ENCODE measurements at places on chromosomes 4 and X. TPM values are rescaled to one million over a fixed set of nuclear protein-coding genes. Genes with fewer than 3 reads are reported as not detected.

DNA sequence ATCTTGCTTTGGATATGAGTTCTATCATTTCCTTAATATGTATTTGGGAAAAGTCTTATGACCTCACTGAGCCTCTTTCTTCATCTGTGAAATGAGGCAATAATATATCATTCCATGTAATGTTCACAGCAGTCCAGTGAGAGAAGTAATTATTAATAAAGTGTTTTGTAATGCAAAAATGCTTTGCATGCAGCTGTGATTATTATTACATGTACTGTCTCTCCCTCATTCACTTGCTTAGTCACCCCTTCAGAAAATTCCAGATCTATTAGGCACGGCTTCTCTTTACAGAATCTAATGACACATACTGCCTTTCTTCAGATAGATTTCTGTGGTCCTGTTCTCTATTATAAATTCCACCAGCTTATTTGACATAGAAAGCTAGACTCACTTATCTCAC, 53.5 kb upstream of the FGF13 start:
- H3K27me3 ChIP-seq = no peaks in the 10 kb centered on the region
- no peaks in the 10 kb centered on the region for H3K4me1 ChIP-seq
- no peak overlapping the region for H3K4me3 ChIP-seq
- DNase-seq = no peak

DNA sequence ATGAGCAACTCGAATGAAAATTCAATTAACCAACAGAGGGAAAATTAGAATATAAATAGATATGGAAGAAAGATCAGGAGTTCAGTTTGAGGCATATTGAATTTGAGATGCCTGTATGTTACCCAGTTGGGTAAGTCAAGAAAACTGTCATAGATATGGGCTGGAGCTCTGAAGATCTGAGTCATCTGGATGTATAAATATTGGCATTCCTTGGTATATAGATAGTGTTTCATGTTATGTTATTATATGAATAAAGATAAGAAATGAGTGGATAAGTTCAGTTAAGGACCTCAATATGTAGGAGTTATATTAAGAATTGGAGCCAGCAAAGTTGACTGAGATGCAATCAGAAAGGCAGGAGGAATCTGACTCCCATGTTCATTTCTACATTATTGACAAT, 543.6 kb upstream of the SMIM31 start:
- no peak for DNase-seq
- H3K4me1 ChIP-seq = no peaks in the 10 kb centered on the region
- no peak overlapping the region for H3K4me3 ChIP-seq
- H3K27ac ChIP-seq = no peak overlapping the region
- H3K36me3 ChIP-seq = no peaks in the 10 kb centered on the region

SERTM2 gene
- total RNA-seq = not detected

- no peaks in the 10 kb centered on the region for H3K4me1 ChIP-seq
- no peak for DNase-seq
- H3K36me3 ChIP-seq = no peaks in the 10 kb centered on the region
- no peak overlapping the region for H3K4me3 ChIP-seq
- H3K27me3 ChIP-seq = no peaks in the 10 kb centered on the region
Measured at GRCh38 chrX:123847056-123847455, 12.8 kb upstream of the XIAP start.

- peaks cover 2% of the 10 kb centered on the region for H3K27me3 ChIP-seq
- H3K36me3 ChIP-seq = no peaks in the 10 kb centered on the region
Measured at GRCh38 chr4:42401171-42401570, 3.9 kb downstream of the SHISA3 start.

DNA sequence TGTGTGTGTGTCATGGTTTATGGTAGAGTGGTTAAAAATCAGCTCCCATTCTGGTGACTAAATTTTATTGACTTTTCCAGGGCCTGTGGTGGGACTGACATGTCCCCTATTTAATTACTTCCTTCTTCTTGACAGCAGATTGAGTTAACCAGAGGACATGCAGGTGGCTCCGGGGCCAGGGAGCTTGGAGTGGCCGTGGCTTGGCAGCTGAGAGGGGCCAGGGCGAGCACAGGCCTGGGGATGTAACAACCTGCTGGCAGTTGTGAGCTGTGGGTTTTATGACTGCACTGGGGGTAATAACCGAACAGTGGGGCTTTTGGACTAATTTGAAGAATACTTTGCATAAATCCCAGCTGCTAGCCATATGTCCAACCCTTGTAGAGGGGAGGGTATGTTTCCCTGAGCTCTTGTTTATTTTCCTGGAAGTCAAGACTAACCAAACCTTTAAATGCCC, 186.0 kb downstream of the MID1IP1 start:
- H3K27ac ChIP-seq = no peak overlapping the region
- H3K27me3 ChIP-seq = no peaks in the 10 kb centered on the region
- no peak overlapping the region for H3K4me3 ChIP-seq
- no peaks in the 10 kb centered on the region for H3K36me3 ChIP-seq
- no peak for DNase-seq

GRCh38 chr4:43959976-43960375, 488.6 kb downstream of the KCTD8 start:
- no peak for DNase-seq
- H3K27ac ChIP-seq = no peak overlapping the region
- H3K4me3 ChIP-seq = no peak overlapping the region
- no peaks in the 10 kb centered on the region for H3K27me3 ChIP-seq
- H3K4me1 ChIP-seq = no peaks in the 10 kb centered on the region

DNA sequence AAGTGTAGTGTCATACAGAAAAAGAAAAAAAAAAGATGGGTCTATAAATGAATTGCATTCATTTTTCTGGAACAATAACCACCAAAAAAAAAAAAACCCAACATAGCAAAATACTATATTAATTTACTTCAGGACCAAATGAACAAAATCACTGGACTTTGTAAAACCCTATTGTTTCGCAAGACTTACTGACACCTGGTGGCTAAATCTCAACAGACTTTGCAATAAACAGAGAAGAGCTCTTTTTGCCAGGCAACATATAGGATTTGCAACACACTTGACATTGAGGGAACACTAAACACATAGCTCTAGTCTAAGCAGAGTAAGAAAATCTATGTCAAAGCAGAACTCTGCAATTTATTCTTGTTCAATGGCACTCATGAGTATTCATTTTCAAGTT, 990.2 kb downstream of the STPG2 start:
- DNase-seq = peak; percentile 1
- H3K4me3 ChIP-seq = no peak overlapping the region
- no peak overlapping the region for H3K27ac ChIP-seq
- no peaks in the 10 kb centered on the region for H3K4me1 ChIP-seq

DNA sequence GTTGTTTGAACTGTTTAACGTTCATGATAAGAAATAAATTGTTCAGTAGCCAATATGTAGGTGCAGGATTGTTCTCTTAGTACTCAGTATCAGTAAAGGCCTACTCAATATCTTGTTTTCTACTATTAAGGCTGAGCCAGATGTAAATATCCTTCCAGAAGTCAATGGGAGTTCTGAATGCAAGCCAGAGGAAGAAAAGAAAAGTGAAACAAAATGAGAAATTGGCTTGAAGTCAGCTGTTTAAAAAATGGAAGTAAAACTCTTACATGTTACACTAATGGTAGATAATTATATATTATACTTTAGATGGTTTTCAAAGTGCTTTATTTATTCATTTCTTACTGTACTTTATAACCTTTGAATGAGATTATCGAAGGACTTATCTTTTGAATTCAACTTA, 1417.9 kb downstream of the ADGRL3 start:
- no peak overlapping the region for H3K4me3 ChIP-seq
- no peak for DNase-seq
- no peaks in the 10 kb centered on the region for H3K27me3 ChIP-seq
- no peaks in the 10 kb centered on the region for H3K4me1 ChIP-seq
- no peak overlapping the region for H3K27ac ChIP-seq
